Right renal cortex interstitium (tissue), 3 donors: ENCODE measurements at places on chromosomes 7 and 10. TPM values are rescaled to one million over a fixed set of nuclear protein-coding genes. Genes with fewer than 3 reads are reported as not detected.

DNA sequence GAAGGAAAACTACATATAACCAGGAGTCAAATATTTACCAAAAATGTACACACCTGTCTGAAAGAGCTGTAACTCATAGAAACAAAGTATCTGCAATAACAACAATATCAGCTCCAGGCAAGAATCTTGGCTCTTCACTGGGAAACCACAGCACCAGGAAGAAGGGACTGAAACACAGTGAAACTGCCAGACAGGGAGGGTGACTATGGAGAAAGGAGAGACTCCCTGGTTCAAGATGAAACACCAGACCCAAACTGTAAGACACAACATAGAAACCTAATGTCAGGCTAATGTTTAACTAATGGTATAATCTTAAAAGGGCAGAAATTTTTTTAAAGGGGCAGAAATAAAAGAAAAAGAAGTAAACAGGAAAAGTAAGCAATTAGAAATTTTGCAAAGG, 11.5 kb upstream of the TAS2R39 start:
- DNase-seq = no peak

- no peak for DNase-seq
Measured at GRCh38 chr7:151684408-151685175, 164.9 kb upstream of the RHEB start.

GRCh38 chr7:138472292-138473079, 12.4 kb downstream of the TRIM24 start:
- no peak for DNase-seq

DNA sequence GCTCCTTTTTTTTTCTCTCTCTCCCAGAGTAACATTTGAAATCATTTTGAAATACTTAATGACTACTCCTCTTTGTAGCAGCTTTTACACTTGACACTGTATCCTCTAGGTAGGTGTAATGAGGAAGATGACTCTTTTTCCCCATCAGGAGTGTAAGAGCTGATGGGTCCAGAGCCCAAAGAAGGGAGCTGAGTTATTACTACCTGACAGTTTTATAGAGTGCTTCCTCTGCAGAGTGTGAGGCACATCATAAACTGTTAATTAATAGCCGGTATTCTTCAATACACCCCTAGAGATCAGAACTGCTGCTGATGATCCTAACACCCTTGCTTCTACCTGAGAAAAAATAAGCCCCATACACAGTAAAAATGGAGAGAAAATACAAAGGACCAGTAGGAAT, 279.8 kb upstream of the SEMA3A start:
- DNase-seq = no peak

DNA sequence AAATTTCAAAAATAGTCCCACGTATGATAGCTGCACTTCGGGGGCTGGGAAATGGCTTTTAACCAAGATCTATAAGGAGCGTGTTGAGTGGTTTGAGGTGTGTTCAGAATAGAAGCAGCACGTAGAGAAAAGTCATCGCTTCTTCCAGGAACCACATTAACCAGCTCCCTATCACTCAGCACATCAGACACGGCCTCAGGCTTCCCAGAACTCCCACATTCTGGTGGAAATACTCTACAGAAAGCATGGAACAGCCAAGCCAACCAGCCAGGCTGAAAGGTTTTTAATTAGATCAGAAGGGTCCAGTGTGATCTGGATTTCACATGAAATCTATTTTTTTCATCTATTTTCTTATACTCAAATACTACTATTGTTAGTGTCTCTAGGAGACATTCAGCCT, 231.5 kb upstream of the NRP1 start:
- DNase-seq = no peak

DNA sequence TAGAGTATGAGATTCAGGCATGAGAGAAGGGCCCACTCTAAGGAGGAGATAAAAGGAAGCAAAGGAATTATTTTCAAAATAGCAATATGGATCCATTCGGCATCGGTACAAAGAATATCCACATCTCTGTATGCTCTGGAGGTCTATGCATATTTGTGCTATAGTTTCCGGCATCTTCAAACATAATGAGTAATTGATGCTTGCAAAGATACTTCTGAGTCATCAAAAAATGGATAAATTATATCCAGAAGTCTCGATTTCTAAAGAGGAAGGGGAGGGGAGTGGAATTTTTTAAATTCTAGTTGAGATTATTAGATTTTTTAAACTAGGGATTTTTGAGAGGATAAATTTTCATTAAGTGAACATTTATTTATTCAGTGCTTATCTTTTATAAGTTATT, 72.9 kb upstream of the KIAA1217 start:
- DNase-seq = no peak

- DNase-seq = no peak
Measured at GRCh38 chr7:134750083-134751062, 29.1 kb upstream of the CALD1 start.

DNA sequence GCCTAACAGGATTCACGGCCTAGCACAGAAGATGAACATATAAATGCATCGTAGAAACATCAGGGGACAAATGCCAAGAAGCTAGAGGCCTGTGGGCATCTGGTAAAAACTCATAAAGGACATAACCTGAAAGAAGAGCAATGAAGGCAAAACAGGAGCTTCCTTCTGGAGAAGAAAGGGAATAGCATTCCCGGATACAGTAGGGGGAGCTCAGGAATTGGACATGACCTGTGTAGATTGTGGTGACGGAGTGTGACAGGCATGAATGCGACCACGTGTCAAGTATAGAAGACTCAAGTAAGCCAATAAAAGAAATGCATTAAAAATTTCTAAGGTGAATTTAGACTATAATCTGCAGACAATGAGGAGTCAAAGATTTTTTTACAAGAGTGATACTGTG, 270.1 kb downstream of the AGMO start:
- DNase-seq = no peak

Gene HYAL4
- 0.12 TPM for polyA plus RNA-seq

- DNase-seq = no peak
Measured at GRCh38 chr7:30178748-30179436, 44.1 kb downstream of the MTURN start.

DNA sequence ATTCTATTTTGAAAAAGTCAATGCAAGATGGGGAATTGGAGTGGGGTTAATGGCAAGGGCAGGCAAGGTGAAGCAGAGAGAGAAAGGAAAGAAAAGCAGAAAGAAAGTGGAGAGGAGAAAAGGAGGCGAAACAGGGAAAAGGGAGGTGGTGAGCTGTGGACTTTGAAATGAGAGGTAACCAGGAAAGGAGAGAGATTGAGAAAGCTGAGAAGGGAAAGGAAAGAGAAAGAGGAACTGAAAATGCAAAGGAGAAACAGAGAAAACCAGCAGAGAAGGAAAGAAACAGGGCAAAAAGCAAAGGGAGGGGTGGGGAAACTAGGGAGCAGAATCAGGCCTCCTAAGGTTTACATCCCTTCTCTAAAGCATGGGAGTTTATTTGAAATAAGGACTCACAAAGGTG, 72.5 kb upstream of the TPK1 start:
- DNase-seq = no peak

GRCh38 chr10:133275684-133276092, 980 bp downstream of the ADAM8 start:
- no peak for DNase-seq

Gene CAMK2B
- polyA plus RNA-seq = 1.7 TPM

Gene CALML5
- not detected for polyA plus RNA-seq

DNA sequence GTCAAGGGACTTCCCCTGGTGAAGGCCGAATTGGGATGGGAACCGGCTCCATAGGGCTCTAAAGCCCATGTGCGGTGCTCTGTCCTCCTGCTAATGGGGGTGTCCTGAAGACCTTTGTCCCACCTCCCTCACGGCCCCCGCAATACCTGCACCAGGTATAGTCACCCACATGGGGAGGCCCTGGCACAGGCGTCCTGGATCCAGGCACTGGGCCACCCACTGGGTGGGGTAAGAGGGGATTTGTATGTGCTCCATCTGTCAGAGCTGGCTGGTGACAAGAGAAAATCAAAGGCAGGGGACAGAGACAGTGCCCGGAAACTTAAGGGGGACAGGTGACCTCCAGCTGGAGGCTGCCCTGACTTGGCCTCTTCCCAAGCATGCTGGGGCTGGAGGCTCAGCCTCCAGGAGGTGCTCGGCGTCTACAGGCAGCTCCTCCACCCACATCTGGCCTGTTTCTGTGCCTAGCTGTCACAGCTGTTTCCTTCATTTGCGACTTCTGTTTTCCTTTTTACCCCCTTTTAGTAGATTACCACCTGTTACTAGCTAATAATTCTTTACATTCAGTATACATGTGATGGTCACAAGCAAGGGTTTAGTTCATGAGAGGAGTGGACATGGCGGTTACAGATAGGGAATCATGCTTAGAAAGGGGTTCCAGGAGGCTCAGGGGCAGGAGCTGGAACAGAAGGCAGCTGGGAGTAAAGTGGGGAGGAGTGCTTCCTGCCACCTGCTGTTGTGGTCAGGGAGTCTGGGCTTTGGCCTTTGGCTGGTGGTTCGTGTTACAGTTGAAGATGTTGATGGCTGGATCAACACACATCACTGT, 2.3 kb upstream of the CUZD1 start:
- DNase-seq = no peak

Gene NPY4R2
- not detected for polyA plus RNA-seq

DNA sequence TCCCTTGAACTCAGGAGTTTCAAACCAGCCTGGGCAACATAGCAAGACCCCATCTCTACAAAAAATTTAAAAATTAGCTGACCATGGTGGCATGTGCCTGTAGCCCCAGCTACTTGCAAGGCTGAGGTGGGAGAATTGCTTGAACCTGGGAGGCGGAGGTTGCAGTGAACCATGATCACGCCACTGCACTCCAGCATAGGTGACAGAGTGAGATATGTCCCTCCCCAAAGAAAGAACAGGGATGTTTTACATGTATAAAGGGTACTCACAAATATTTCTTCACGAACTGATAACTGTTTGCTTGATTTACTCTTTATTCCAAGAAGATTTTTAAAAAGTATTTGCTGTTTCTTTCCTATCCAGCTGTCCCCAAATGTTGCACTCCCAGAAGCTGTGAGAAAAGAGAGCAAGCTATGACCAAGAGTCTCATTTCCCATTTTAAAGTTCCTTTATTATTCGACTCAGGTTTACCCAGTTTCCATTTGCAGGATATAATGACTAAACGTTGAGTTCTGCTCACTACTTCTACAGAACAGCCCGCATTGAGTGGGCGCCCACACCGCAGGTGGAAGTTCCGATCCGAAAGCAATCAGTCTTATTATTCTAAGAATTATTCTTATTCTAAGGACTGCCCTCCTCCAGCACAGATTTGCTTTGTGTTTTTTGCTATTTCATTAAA, 90.7 kb downstream of the APBB1IP start:
- DNase-seq = no peak

Gene COBL
- 23.3 TPM for polyA plus RNA-seq

Gene ANKRD2
- 0.54 TPM for polyA plus RNA-seq

- no peak for DNase-seq
Measured at GRCh38 chr10:33113466-33113865, 155.4 kb upstream of the ITGB1 start.

GRCh38 chr10:84156768-84157167, 16.8 kb upstream of the GPR15LG start:
- no peak for DNase-seq

DNA sequence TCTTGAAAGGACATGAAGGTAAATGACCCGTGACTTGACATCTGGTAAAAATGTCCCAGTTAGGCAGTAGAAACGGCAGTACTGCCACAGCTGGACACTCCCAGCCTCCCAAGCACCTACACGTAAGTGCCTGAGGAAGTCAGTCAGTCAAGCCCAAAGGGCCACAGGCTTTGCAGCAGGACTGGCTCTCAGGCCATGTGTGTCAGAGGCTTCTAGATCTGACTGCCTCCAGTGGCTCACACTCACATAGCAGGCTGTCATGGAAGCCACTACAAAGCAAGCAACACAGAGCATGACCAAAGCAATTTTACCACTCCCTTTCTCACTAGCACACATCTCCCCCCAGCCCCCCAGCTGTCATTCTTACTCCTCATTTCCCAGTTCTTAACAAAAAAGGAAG, 17.8 kb upstream of the CCNJ start:
- DNase-seq = no peak

DNA sequence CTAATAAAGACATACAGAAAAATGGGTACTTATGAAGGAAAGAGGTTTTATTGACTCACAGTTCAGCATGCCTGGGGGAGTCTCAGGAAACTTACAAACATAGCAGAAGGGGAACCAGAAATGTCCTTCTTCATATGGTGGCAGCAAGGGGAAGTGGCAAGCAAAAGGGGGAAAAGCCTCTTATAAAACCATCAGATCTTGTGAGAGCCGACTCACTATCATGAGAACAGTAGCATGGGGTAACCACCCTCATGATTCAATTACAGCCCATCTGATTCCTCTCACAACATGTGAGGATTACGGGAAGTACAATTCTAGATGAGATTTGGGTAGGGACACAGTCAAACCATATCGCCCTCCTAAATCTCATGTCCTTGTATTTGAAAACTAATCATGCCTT, 1305.4 kb upstream of the SORCS1 start:
- no peak for DNase-seq

Gene METTL2B
- 27.7 TPM for polyA plus RNA-seq

GRCh38 chr10:43945094-43945730, 296.5 kb upstream of the ZNF32 start:
- no peak for DNase-seq

- DNase-seq = no peak
Measured at GRCh38 chr10:60986791-60987190, 42.8 kb upstream of the RHOBTB1 start.

DNA sequence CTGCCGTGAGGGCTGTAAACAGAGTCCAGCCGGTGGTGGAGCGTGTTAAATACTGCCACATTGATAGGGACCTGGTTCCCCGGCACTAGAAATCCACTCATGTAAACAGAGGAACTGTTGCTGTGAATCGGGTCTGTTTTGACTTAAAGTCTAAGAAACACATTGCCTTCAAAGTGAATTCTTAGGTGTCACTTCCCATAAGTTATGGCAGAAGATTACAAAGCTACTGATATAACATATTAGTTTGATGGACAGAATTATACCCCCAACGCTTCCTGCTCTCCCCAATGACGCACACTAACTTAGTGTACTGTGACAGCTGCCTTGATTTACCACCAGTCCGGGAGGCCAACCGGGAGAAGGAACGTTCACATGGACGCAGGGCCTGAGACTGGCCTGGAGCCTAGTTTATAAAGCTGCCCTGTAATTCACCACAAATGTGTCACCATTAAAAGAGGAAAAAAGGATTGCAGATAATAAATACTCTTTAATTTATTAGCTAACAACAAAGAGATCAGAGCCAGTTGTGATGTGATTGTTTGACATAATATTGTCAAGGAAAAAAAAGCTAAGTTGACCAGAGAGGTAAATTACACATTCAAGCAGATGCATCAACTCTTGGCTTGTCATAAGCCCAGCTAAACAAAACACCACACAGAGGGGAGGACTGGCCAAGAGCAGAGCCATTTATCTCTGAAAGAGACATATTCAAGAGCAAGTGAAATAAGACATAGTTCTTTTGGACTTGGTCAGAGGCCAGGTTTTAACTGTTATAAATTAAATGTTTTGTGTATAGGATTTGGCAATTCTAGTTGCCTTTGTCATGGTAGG, 820.6 kb downstream of the LRMDA start:
- peak; percentile 92 for DNase-seq

DNA sequence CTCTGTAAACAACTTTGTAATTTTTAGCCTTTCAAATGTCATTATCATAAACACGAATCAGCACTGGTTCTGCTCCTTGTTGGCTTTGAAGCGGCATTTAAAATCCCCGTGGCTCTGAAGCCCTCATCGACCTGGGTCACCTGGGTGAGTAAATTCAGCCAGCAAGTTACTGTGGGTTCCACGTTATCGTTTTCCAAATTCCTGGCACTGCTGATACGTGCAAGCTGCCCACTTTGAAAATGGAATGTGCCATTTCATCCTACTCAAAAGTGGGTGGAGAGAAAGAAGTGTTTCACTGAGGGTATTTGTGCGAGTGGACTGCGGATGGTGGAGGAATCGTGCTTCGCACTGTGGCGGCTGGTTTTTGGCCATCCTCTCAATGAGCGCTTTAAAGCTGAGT, 281.7 kb downstream of the KLF6 start:
- DNase-seq = no peak

- DNase-seq = no peak
Measured at GRCh38 chr10:3484306-3485056, 300.5 kb downstream of the KLF6 start.

Gene LIPJ
- 0.53 TPM for polyA plus RNA-seq
